ENCODE measurements at places on chromosomes 6 and 20. TPM values are rescaled to one million over a fixed set of nuclear protein-coding genes. Genes with fewer than 3 reads are reported as not detected.

The ZNF165 gene
- total RNA-seq, result 0.58 TPM

The POU3F2 gene
- total RNA-seq, result 25.5 TPM

The CABLES2 gene
- total RNA-seq, result 14.1 TPM

The UBE2C gene
- 241 TPM for total RNA-seq

The HLA-DMA gene
- total RNA-seq, result 1.9 TPM

The NFYA gene
- total RNA-seq, result 45.4 TPM

- H3K36me3 ChIP-seq, result no peaks in the 10 kb centered on the region
- H3K4me1 ChIP-seq, result no peaks in the 10 kb centered on the region
- H3K27ac ChIP-seq, result no peak overlapping the region
- no peak overlapping the region for H3K4me3 ChIP-seq
- no peaks in the 10 kb centered on the region for H3K27me3 ChIP-seq
These were observed 105.7 kb downstream of the EDN1 start for GRCh38 chr6:12395898-12396297.

- no peak for DNase-seq
- H3K27ac ChIP-seq, result no peak overlapping the region
- no peak overlapping the region for H3K4me3 ChIP-seq
These were observed 747.2 kb upstream of the MAN1A1 start for GRCh38 chr6:120096696-120097260.

GRCh38 chr20:41819436-41819835 is 201.3 kb upstream of the CHD6 start:
- no peaks in the 10 kb centered on the region for H3K36me3 ChIP-seq
- no peak overlapping the region for H3K27ac ChIP-seq
- DNase-seq, result no peak
- no peaks in the 10 kb centered on the region for H3K4me1 ChIP-seq
- H3K27me3 ChIP-seq, result peaks cover 58% of the 10 kb centered on the region
- no peak overlapping the region for H3K4me3 ChIP-seq

DNA sequence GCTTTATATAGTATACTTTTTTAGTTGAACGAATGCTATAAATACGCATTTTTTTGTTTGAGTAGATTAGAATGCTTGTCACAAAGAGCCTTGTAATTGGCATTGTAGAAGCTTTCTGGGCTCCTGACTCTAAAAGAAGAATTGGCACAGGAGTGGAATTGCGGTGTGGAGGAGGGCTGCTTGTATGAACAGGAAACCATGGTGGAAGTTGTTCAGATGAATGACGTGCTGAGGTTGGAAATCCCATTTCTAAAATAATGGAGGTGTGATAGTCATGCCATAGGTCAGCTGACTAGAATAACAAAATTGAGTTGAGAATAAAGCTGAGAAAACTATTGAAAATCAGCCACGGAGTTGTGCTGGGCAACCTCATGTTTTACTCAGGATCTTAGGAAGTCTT is 174.9 kb downstream of the QKI start:
- no peaks in the 10 kb centered on the region for H3K36me3 ChIP-seq
- H3K27me3 ChIP-seq, result no peaks in the 10 kb centered on the region
- H3K4me1 ChIP-seq, result peaks cover 38% of the 10 kb centered on the region
- H3K4me3 ChIP-seq, result no peak overlapping the region
- peak; percentile 45 for DNase-seq

DNA sequence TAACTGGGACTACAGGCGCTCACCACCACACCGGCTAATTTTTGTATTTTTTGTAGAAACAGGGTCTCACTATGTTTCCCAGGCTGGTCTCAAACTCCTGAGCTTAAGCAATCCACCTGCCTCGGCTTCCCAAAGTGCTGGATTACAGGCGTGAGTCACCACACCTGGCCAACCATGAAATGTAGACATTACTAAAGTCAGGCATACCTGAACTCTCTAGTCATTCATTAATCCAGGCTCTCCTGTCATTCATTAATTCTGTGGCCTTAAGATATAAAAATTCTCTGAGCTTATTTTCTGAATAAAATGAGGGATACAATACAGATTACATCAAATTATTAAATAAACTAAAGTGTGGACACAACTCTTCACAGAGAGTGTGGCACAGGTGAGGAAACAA is 159.7 kb downstream of the GMDS start:
- no peak overlapping the region for H3K4me3 ChIP-seq
- H3K27ac ChIP-seq, result no peak overlapping the region
- no peaks in the 10 kb centered on the region for H3K4me1 ChIP-seq
- DNase-seq, result no peak

DNA sequence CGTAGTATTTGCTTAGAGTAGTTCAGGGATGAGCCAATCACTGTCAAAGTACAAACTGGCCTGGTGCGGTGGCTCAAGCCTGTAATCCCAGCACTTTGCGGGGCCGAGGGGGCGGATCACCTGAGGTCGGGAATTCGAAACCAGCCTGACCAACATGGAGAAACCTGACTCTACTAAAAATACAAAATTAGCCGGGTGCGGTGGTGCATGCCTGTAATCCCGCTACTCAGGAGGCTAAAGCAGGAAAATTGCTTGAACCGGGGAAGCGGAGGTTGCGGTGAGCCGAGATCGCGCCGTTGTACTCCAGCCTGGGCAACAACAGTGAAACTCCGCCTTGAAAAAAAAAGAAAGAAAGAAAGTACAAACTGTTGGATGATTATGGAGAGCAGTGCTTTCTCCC is 27.5 kb upstream of the JARID2 start:
- H3K4me3 ChIP-seq, result no peak overlapping the region
- H3K27me3 ChIP-seq, result no peaks in the 10 kb centered on the region
- H3K27ac ChIP-seq, result no peak overlapping the region
- no peaks in the 10 kb centered on the region for H3K36me3 ChIP-seq
- H3K4me1 ChIP-seq, result no peaks in the 10 kb centered on the region

DNA sequence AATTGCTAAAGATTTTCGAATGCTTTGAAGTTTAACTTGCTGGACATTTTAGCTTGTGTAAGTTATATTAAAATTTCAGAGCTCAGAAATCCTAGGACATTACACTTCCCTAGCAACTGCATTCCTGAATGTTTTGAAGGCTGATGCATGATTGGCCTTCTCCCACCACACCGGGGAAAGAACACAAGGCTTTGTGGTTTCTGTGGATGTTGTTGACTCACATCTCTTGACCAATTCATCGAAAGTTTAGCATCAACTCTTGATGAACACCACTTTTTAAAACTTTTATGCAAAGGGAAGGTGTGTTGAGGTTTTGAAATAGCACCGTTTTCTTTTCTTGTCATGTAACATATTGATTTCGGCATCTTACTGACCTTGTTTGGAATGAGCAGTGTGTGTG is 81.1 kb downstream of the RIMS1 start:
- H3K36me3 ChIP-seq, result no peaks in the 10 kb centered on the region
- H3K4me3 ChIP-seq, result no peak overlapping the region
- DNase-seq, result no peak

DNA sequence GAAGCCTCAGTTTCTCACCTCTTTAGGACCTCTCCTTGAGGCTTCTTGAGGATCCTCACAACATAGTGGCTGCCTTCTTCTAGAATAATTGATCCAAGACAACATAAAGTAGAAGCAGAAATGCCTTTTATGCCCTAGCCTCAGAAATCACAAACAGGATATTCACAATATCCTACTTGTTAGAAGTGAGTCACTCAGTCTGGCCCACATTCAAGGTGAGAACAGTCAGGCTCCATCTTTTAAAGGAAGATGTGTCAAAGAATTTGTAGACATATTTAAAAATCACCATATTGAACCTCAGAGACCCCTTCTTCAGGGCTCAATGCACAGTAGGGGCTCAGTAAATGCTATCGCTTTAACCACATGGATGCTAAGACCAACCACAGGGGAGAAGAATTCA is 20.8 kb upstream of the FAM83D start:
- H3K27me3 ChIP-seq, result peaks cover 32% of the 10 kb centered on the region
- no peaks in the 10 kb centered on the region for H3K36me3 ChIP-seq
- H3K4me3 ChIP-seq, result no peak overlapping the region
- no peak overlapping the region for H3K27ac ChIP-seq
- DNase-seq, result no peak

DNA sequence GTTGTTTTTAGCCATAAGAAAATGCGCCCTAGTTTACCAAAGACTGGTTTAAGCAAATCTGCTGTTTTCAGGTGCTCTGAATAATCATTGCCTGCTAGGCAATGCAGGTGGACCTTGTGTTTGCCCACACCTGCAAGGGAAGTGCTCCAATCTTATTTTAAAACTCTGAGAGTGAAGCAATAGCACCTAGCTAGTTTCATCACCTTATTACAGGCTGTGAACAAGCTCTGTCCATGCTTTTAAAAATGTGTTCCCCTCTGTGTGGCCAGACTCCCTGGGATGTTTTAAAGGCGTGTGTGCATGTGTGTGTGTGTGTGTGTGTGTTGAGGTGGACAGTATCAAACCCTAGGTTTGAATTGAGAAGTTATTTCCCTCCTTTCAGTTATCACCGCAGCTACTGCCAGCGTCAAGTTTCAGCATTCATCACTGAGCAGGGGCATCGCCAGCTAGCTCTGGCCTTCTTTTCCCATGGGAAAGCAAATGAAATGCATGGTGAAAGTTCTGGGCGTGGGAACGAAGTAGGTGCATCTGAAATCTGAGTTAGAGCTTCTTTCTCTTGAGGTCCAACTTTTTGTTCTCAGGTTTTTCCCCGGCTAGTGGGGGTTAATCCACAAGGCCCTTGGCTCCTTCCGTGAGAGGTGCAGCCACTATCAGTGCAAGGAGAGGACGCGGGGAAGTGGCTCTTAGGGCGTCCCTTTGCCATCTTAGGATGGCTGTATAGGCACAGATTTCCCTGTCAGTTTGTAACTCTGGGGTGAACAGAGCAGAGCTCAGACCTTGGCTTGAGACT is 30.8 kb downstream of the DUSP22 start:
- H3K36me3 ChIP-seq, result no peaks in the 10 kb centered on the region
- no peaks in the 10 kb centered on the region for H3K4me1 ChIP-seq
- H3K27ac ChIP-seq, result no peak overlapping the region
- H3K4me3 ChIP-seq, result no peak overlapping the region
- no peak for DNase-seq
- no peaks in the 10 kb centered on the region for H3K27me3 ChIP-seq

DNA sequence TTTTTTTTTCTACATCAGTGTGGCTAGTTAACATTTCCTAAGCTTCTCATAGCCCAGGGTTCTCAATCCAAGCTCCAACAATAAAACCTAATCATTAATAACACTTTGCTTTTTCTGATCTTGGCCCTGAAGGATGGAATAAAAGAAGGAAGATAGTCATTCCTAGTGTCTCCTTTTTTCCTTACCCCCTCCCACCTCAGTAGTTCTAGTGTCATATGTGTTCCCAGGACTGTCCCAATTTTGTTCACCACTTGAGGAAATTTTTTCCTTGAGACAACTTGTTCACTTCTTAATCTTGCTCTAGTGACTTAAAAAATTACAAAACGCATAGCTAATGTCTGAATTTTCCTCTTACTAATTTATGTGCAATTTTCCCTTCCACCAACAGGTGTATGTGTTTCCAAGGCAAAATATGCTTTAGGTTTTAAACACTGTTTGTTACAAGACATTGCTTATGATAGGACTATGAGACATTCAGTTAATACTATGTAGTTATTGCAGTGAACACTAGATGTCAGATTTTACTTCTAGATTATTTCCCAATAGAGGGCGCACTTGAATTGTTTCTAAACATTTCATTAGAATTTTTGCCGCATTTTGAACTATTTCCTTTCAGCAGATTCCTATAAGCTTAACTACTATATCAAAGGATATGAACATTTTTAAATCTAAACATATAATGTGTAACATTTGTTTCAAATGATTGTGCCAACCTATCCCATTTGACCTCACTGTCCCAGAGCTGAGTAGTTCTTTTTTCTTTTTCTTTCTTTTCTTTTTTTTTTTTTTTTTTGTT is 18.5 kb upstream of the C6orf141 start:
- H3K27ac ChIP-seq, result no peak overlapping the region
- peak overlapping the region; percentile 7 for H3K4me3 ChIP-seq
- H3K36me3 ChIP-seq, result no peaks in the 10 kb centered on the region

DNA sequence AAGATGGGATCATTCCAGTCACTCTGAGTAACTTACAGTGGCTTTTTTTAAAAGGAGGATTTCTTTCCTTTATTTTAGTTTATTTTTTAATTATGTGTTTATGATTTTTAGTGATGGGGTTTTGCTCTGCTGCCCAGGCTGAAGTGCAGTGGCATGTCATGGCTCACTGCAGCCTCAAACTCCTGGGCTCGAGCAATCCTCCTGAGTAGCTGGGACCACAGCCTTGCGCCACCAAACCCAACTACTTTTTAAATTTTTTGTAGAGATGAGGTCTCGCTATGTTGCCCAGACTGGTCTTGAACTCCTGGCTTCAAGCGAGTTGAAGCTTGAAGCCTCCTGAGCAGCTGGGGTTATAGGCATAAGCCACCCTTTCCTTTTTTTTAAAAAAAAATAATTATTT is 31.8 kb upstream of the PHACTR3 start:
- no peak for DNase-seq
- H3K4me1 ChIP-seq, result peaks cover 8% of the 10 kb centered on the region
- H3K27me3 ChIP-seq, result peaks cover 49% of the 10 kb centered on the region

DNA sequence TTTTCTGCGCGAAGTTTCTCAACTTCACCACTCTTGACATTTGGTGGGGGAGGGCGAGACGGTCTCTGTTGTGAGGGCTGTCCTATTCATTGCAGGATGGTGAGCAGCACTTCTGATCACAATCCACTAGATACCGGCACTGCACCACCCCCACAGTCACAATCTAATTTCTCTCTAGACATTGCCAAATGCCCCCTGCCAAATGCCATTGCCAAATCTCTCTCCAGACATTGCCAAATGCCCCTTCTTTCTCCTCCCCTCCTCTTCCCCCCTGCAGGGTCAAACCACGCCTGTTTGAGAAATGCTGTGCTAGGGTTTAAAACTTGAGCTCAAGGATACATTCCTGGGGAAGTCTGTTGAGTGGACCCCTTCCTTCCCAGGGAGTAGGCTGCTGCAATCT is 603.5 kb upstream of the CDH4 start:
- H3K4me3 ChIP-seq, result no peak overlapping the region
- no peaks in the 10 kb centered on the region for H3K36me3 ChIP-seq
- no peak overlapping the region for H3K27ac ChIP-seq
- no peak for DNase-seq

DNA sequence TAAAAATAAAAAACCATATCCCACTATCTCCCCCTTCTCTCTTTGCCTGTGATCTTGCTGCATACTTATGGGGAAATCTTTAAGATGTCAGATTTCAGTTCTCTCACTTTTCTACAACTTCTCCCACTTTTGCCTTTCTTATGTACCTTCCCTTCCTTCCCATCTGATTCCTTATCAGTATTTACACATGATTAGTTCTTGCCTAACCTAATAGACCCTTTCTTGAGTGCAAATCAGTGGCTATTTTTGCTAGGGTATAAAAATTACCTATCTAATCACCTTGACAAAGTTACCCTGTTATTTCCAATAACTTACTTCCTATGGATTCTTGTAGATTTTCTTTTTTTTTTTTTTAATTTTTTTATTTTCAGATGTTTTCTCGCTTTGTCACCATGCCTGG is 75.7 kb downstream of the PTPRA start:
- H3K27me3 ChIP-seq, result no peaks in the 10 kb centered on the region
- H3K4me3 ChIP-seq, result no peak overlapping the region
- no peak overlapping the region for H3K27ac ChIP-seq

GRCh38 chr20:36274181-36274841 is 31.8 kb upstream of the DLGAP4 start:
- DNase-seq, result no peak
- H3K27me3 ChIP-seq, result no peaks in the 10 kb centered on the region
- no peaks in the 10 kb centered on the region for H3K36me3 ChIP-seq
- H3K27ac ChIP-seq, result no peak overlapping the region
